ENCODE measurements at places on chromosomes 6 and 20.

DNA sequence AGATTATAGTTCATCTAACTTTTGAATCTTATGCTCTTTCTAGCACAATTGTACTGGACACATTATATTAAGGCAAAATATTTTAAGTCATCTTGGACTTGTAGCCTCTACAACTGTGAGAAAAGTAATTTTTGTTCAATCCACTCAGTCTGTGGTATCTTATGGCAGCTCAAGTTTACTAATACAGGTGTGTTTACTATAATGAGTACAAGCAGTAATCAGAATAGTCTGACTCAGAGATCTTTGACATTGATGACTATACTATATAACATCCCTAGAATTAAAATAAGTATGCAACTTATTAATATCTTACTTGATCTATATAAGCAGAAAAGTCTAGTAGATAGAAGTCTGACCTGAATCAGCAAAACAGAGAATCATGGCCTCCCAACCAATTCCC is 40.7 kb upstream of the PRSS16 start:
- no peak for DNase-seq

GRCh38 chr20:41126719-41127118 is 10.6 kb upstream of the PLCG1 start:
- DNase-seq = no peak

DNA sequence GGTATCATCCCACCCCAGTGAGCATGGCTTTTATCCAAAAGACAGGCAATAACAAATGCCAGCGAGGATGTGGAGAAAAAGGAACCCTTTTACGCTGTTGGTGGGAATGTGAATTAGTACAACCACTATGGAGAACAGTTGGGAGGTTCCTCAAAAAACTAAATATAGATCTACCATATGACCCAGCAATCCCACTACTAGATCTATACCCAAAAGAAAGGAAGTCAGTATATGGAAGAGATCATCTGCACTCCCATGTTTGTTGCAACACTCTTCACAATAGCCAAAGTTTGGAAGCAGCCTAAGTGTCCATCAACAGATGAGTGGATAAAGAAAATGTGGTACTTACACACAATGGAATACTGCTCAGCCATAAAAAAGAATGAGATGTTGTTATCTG is 5.9 kb upstream of the KIAA1755 start:
- DNase-seq = no peak

DNA sequence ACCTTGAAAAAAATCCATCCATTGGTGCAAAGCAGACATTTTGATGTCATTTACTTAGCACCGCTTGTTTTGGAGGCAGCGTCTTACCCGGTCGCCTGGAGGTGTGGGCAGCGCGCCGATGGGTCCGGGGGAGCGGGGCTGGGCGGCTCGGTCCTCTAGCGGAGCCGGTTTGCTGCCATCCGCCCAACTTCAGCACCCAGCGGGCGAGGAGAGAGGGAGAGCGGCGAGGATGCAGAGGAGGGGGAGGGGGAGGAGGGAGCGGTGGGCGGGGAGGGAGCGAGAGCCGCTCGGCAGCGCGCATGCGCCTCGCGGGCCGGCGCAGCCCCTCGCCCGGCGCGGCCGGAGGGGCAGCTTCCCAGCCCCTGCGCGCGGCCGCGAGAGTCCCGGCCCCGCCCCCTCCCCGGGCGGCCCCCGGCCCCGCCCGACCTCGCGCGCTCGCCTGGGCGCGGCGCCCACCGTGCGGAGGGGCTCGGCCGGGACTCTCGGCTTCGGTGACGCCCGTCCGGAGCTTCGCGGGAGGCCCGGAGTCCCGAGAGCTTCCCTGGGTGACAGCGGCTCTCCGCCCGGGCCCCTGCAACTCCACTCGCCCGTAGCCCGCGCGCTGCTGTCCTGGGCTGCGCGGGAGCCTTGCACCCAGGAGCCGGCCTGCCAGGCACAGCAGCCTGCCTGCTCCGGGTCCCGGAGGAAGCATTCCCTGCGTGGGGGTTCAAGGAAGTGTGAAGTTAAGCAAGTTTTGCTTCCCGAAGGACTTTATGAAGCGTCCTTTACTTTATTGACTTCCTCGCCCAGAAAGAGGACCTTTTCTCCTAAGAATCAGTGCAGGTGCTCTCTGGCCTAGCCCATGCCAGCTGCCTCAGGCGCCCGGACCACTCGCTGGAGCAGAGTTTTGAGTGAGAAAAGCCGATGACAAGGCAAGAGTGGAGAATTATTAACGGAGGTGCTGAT is at the start of gene RGS17:
Gene RGS17 (minus strand): TSS at position 246 of the 945 bp plus-strand sequence. CDS start 87,264 bp downstream, outside the sequence.
- no peak for DNase-seq

GRCh38 chr6:25949695-25950094 is 12.9 kb upstream of the TRIM38 start:
- DNase-seq = no peak

- no peak for DNase-seq
Measured at GRCh38 chr6:1761477-1761877, 151.8 kb downstream of the FOXC1 start.

- no peak for DNase-seq
Measured at GRCh38 chr6:77368660-77369313, 94.5 kb downstream of the HTR1B start.

DNA sequence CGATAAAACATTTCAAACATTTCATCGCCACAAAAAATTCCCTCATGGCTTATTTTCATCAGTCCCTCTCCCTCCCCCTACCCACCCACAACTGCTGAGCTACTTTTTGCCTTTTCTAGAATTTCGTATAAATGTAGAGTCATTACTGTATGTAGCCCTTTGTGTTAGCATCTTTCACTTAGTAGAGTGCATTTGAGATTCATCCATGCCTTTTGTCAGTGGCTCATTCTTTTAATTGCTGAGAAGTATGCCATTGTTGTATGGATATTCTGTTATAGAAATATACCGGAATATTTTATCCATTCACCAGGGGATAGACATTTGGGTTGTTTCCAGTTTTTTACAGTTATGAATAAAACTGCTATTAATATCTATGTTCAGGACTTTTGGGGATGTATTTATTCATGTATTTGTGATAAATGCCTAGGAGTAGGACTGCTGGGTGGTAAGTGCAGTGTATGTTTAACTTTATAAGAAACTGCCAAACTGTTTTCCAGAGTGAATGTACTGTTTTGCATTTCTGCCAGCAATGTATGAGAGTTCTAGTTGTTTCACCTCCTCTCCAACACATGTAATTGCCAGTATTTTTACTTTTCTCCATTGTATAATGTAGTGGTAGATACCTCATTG is 50.4 kb downstream of the FOXO3 start:
- no peak for DNase-seq

DNA sequence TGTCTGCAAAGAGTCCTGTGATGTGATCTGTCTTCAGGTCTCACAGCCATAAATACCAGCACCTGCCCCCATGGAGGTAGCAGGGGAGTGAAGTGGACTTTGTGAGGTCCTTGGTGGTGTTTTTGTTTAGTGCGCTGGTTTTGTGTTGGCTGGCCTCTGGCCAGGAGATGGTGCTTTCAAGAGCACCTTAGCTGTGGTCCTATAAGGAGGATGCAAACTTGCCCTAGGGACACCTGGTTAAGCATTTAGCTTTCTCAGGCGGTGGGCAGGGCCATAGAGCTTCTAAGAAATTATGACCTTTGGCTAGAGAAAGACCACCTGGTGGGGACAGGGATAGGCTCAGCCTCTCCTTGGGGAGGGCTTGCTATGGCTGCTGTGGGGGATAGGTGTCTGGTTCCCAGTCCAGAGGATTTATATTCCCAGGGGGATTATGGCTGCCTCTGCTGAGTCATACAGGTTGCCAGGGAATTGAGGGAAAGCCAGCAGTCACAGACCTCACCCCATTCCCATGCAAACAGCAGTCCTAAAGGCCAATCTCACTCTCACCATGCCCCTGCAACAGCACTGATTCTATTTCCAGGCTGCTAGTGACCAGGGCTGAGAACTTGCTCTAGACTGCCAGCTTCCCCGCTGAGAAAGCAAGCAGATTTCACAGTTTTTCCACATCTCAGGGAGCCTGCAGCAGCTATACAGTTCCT is 259.3 kb downstream of the TFAP2B start:
- no peak for DNase-seq

DNA sequence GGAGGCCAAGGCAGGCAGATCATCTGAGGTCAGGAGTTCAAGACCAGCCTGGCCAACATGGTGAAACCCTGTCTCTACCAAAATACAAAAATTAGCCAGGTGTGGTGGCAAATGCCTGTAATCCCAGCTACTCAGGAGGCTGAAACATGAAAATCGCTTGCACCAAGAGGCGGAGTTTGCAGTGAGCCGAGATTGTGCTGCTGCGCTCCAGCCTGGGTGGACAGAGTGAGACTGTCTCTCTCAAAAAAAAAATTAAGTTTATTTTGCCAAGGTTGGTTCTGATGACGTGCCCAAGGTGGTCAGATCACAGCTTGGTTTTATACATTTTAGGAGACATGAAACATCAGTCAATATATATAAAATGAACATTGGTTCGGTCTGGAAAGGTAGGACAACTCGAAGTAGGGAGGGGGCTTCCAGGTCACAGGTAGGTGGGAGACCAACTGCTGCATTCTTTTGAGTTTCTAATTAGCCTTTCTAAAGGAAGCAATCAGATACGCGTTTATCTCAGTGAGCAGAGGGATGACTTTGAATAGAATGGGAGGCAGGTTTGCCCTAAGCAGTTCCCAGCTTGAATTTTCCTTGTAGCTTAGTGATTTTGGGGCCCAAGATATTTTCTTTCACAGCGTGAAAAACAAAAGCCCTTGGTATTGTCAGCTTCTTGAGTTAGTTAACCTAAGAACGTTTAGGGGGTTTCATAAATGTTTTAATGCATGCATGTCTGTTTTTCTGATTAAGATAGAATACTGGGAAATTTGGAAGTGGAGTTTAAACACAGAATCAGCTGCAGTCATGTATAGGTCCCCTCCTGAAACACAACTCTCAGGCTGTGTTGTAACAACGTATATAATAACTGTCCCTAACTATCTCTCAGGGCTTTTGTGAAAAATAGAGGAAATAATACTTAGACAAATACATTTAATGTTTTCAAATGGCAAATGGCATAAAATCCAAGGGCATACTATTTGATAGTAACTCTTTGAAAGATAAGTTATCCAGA is 16.7 kb downstream of the ACOT13 start:
- DNase-seq = no peak

- no peak for DNase-seq
Measured at GRCh38 chr6:6131492-6132109, 124.9 kb upstream of the NRN1 start.

GRCh38 chr6:45518013-45518720 is 140.4 kb upstream of the SUPT3H start:
- DNase-seq = no peak

- DNase-seq = no peak
Measured at GRCh38 chr20:34907616-34908469, 31.4 kb downstream of the ACSS2 start.

- DNase-seq = no peak
Measured at GRCh38 chr20:5309971-5310370, 6.8 kb downstream of the PROKR2 start.

- no peak for DNase-seq
Measured at GRCh38 chr6:33081098-33081824, 5.5 kb downstream of the HLA-DPB1 start.

- no peak for DNase-seq
Measured at GRCh38 chr6:44057238-44057930, 69.9 kb downstream of the MRPL14 start.

DNA sequence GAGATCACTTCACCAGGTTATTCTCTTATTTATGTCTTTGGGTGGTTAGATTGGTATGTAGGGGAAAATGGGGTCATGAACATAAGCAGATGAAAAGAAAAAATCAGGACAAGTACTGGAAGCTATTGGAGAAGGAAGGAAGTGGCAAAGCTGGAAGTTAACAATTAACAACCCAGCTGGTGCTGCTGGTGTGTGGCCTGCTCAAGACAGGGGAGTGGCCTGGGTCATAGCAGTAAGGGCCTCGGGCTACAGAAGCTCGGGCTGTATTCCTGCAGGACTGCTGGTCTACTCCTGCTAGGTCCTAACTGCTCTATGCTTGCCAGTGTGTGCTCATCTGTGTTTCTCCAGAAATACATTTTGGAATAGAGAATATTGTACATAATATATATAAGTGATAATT is 19.6 kb downstream of the MYLIP start:
- DNase-seq = no peak

- DNase-seq = no peak
Measured at GRCh38 chr20:10936786-10937185, 263.0 kb upstream of the JAG1 start.

DNA sequence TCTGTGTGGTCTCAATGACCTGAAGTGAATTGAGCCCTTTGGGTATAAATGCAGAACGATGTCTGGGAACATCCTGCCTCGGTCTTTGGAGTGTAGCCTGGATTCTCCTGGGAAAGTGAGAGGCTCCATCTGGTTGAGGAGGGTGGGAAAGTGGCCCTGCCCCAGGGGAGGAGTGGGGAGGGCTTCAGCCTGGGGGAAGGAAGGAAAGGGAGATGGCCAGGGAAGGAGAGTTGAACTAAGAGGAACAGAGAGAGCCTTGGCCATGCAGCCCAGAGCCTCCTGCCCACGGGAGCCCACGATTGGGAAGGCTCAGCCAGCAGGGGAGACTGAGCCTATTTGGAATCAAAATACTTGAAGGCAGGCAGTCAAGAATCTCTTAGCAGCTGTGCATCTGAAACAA is 2.3 kb upstream of the EPB41L1 start:
- no peak for DNase-seq

GRCh38 chr20:20551409-20551808 is 161.0 kb downstream of the RALGAPA2 start:
- DNase-seq = no peak

DNA sequence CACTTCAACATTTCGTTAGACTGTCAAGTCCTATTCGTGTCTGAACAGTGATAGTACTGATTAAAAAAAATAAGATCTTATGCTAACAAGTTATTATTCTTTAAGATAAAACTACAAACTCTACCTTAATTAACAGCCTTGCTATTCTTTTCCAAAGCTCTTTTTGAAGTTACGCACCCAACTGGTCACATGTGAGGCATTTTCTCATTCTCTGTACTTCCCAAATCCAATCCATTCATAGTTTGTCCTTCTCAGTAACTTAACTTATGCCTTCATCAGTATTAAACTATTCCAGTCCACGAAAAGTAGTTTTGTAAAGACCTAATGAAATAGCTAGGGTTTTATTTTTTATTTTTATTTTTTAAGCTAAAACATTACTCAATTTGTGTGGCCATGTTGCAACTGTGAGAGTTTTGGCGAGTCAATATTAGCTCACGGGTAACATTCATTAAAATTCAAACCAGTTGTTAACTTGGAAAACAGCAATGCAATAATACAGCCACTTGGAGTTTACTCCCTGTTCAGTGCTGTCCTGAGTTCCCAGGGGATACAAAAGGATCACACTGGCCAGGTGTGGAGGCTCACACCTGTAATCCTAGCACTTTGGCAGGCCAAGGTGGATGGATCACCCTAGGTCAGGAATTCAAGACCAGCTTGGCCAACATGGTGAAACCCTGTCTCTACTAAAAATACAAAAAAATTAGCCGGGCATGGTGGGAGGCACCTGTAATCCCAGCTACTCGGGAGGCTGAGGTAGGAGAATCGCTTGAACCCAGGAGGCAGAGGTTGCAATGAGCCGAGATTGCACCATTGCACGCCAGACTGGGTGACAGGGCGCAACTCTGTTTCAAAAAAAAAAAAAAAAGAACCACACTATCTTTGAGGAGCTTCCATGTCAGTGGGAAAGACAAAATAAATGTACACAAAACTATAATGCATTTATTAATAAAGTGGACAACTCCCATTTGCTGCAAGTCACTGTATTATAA is 27.9 kb upstream of the EEF1A1 start:
- DNase-seq = no peak

Measured in type B pancreatic cell (in vitro differentiated cells).